ENCODE measurements at places on chromosomes 13 and 19.

GRCh38 chr13:49259586-49259985 is 11.9 kb downstream of the CDADC1 start:
- no peak for DNase-seq

DNA sequence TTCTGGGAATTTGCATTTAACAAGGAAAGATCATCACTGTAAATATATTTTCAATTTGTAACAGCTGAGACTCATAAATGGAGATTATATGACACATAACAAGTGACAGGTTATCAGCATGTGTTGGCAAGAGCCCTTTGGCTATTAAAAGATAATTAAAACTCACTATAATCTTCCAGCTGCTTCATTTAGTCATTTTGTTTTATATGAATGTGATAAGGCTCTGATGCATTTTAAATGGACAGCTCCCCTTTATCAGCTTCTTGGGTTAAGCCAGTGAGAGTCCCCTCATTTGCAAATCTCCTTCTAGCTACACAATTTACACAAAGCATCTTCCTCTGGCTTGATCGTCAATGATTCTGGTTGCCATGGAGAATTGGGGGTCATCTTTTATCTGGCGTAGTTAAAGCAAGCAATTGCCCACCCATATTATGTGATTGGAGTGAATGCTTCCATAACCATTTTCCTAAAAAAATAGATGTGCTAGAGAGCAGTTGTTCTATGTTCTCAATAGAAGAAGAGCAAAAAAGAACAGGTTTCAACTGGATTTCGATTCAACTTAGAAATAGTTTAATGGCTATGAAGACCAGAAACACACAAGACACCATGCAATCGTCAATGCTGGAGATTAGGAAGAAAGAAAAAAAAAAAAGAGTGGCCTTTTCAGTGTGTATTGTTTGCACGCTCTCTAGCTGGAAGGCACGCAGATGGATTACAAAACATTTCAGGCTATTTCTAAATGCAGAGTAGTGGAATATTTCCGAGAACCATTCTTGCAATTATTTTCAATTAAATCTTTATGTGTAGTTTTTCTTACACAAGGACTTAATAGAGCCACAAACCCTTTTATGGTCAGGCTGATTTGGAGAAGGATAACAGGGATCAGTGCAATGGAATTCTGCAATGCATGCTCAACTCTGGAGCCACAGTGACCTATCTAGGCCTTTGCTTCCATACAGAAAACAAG is 27.4 kb downstream of the STARD13 start:
- no peak for DNase-seq

GRCh38 chr13:99442273-99442895 is 58.9 kb upstream of the TM9SF2 start:
- DNase-seq = no peak

DNA sequence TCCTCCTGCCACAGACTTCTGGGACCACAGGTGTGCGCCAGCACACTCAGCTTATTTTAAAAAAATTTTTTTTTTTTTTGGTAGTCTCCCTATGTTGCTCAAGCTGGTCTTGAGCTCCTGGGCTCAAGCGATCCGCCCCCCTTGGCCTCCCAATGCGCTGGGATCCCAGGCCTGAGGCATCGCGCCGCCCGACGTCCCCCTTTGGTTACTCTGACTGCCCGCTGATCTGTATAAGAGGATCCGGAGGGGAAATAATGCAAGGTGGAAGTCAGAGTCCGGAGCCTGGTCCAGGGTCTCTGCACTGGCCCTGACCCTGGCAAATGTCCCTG is 486 bp upstream of the ZNF805 start:
- DNase-seq = no peak

DNA sequence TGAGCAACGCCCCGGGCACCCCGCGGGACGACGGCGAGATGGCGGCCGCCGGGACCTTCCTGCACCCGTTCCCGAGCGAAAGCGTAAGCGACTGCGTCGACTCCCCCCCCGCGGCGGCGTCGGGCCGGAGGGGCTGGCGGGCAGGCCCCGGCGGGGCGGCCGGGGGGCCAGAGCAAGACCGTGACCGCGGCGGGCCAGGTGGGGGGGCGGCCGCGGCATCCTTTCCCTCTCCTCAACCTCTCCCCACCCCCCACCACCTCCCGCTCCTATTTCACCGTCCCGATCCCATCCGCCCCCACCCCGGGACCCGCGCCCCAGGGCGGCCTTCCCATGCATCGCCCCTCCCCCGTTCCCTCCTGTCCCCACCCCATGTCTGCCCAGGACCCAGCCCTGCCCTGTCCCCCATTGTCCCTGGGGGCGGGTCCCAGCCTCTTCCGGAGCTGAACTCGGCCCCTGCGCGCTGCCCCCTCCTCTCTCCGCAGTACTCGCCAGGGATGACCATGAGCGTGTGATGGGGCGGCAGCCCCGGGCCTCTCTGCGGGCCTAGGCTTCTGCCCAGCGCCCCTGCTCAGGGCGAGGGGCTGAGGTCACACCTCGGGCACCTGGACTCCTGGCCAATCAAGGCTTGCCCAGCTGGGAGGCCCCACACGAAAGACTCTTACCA is 4.1 kb downstream of the ISYNA1 start:
- DNase-seq = no peak

DNA sequence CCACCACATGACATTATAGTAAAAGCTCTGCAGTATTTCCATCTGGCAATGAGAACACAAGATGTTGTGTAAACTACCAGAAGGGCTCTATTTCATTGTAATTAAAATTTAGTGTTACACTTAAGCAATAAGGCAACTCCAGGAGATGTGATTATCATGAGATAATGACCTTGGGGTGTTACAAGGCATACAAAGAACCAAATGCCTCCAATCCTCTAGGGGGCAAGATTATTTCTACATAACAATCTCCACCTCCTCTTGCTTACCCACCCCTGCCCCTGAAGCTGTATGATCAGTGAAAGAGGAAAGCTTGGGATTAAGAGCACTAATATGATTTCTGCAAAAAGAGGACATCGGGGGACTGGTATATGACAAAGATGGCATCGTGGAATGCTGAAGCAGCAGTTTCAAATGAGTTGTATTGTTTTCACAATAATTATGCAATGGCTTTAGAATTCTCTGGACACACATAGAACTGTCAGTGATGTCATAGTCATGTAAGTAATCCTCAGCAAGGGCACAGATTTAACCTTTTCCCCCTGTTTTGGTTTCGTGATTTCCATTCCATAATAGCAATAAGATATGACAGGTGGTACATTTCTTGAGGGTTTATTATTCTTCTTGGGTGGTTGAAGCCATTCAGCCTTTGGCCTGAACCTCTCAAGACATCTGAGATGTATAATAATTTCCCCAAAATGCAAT is 295.3 kb downstream of the MZT1 start:
- no peak for DNase-seq
